ENCODE measurements at places on chromosomes 5 and 9.

- DNase-seq = no peak
Observed at GRCh38 chr5:173941102-173941501, 47.9 kb upstream of the C5orf47 start.

DNA sequence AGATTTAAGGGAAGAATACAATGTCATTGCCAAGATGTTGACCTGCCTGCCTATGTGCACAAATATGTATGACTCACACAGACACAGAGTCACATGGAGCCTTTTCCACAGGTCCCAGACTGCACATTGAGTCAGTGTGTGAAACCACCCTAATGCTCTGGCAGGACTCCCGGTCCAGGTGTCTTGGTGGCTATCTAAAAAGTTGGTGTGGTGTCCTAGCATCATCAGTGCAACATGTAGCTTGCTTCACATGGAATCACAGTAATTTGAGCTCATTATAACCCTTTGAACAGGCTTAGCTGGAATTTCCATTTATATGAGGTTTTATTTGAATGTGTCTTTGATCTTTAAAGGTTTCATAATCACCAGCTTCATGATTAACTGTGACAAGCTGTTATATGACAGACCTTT, 10.7 kb downstream of the IFNA5 start:
- DNase-seq = no peak

GRCh38 chr9:4829969-4830368, 37.2 kb downstream of the RCL1 start:
- no peak for DNase-seq

- no peak for DNase-seq
Observed at GRCh38 chr9:75927356-75927755, 36.9 kb downstream of the PCSK5 start.

Data from activated T-cell treated with anti-CD3 and anti-CD28 coated beads, Interleukin-2, amount 50 U/mL, for 24 hours (primary cell).